ENCODE measurements at places on chromosomes 5 and 9. TPM values are rescaled to one million over a fixed set of nuclear protein-coding genes. Genes with fewer than 3 reads are reported as not detected.
A peak's percentile ranks its signal among the peaks of the same experiment; 100 is the strongest.

- H3K36me3 ChIP-seq = no peaks in the 10 kb centered on the region
- peak; percentile 89 for DNase-seq
- peak overlapping the region; percentile 45 for H3K4me3 ChIP-seq
- H3K27ac ChIP-seq = peak overlapping the region; percentile 80
Observed at GRCh38 chr9:14251154-14252071, 62.5 kb downstream of the NFIB start.

GRCh38 chr9:3398232-3398648 lies 127.6 kb downstream of the RFX3 start:
- H3K4me1 ChIP-seq = no peaks in the 10 kb centered on the region
- DNase-seq = no peak
- no peaks in the 10 kb centered on the region for H3K27me3 ChIP-seq
- H3K27ac ChIP-seq = no peak overlapping the region
- no peaks in the 10 kb centered on the region for H3K36me3 ChIP-seq

GRCh38 chr5:85077581-85077980 lies 692.9 kb upstream of the EDIL3 start:
- H3K27me3 ChIP-seq = no peaks in the 10 kb centered on the region
- H3K4me1 ChIP-seq = no peaks in the 10 kb centered on the region
- DNase-seq = no peak
- no peaks in the 10 kb centered on the region for H3K36me3 ChIP-seq

Gene ELL2
- total RNA-seq = 118 TPM

Gene EIF4E1B
- total RNA-seq = not detected

Gene THBS4
- 0.55 TPM for total RNA-seq

- H3K27ac ChIP-seq = no peak overlapping the region
- no peak overlapping the region for H3K4me3 ChIP-seq
- peaks cover 39% of the 10 kb centered on the region for H3K4me1 ChIP-seq
Observed at GRCh38 chr9:104861397-104861796, 66.6 kb downstream of the ABCA1 start.

- H3K36me3 ChIP-seq = no peaks in the 10 kb centered on the region
- no peak for DNase-seq
- no peak overlapping the region for H3K4me3 ChIP-seq
- peaks cover 8% of the 10 kb centered on the region for H3K4me1 ChIP-seq
- H3K27me3 ChIP-seq = no peaks in the 10 kb centered on the region
Observed at GRCh38 chr5:95841914-95842812, 19.6 kb upstream of the GLRX start.

Gene C5orf58
- total RNA-seq = not detected

Gene FAM169A
- total RNA-seq = 11.9 TPM

DNA sequence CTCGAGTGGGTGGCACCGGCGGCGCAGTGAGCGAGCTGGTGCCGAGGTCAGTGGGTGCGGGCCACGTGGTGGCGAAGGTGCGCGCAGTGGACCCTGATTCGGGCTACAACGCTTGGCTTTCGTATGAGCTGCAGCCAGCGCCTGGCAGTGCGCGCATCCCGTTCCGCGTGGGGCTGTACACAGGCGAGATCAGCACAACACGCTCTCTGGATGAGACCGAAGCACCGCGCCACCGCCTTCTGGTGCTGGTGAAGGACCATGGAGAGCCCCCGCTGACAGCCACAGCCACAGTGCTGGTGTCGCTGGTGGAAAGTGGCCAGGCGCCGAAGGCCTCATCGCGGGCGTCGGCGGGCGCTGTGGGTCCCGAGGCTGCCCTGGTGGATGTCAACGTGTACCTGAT lies 2.1 kb downstream of the PCDHA5 start:
- no peaks in the 10 kb centered on the region for H3K27me3 ChIP-seq
- no peaks in the 10 kb centered on the region for H3K4me1 ChIP-seq
- no peak overlapping the region for H3K27ac ChIP-seq
- DNase-seq = no peak

Gene RANBP3L
- 0.46 TPM for total RNA-seq

DNA sequence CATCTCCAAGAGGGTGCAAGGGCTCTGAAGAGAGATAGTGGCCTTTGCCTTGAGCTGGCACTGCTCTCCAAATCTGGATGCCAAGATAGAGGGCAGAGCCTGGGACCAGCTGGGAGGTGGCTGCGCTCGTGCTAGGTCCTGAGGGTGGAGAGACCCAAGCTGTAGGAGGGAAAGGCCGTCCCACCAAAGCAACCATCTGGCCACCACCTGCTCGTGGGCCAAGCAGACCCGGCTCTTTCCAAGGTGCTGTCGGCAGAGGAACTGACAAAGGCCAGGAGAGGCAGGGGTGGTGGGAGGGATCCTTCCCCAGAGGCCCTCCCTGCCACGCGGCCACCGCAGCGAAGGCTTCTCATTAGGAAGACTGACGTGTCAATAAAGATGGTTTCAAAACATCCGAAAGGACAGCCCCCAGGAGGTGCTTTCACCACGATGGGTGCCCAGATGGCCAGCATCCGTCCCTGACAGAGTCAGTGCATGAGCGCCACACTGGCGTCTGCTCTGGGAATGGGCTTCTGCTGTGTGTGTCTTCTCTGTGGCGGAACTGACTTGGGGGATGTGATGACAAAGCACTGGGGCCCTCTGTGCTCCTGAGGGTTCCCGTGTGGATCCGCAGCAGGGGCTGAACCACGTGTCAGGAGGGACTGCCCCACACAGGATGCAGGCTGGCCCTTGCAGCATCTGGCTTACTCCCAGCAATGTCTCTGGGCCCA lies 213.5 kb downstream of the FANCC start:
- no peak overlapping the region for H3K4me3 ChIP-seq
- H3K27ac ChIP-seq = no peak overlapping the region
- no peaks in the 10 kb centered on the region for H3K27me3 ChIP-seq
- H3K36me3 ChIP-seq = no peaks in the 10 kb centered on the region

DNA sequence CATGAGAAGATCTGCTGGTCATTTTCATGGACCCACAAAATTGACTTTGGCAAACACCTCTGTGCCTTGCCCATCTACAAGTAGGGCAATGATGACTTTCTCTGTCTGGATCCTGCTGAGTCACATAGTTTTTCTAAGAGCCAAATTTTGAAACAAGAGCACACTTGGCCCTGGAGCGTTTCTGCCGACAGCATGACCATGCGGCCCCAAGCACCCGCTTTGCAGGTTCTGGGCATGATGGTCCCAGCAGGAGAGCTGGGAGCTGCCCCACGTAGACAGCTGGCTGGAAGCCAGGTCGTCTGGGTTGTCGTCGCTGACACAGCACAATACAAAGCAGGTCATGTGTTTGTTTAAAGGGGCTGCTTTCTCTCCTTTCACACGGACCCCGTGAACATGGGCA lies 159.8 kb downstream of the SYK start:
- no peak overlapping the region for H3K27ac ChIP-seq
- H3K36me3 ChIP-seq = no peaks in the 10 kb centered on the region
- DNase-seq = peak; percentile 57
- no peak overlapping the region for H3K4me3 ChIP-seq
- no peaks in the 10 kb centered on the region for H3K27me3 ChIP-seq
- H3K4me1 ChIP-seq = peaks cover 25% of the 10 kb centered on the region

DNA sequence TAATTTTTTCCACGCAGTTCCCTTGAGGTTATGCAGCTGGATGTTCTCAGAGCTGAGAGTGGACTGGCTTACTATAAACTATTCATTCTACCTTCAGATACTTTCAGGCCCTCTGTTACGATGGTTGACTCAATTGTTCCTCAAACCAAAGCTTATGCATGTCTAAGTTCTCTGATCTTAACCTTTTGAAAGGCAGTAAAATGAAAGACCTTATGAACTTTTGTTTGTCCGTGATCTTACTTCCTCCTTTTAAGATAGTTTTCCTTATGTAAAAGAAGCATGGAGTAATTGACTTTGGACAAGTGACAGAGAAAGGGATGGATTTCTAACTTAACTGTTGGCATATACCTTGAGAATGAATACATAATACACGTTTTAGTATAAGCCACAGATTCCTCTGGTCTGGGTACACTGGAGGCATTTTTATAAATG lies 575.7 kb downstream of the PDE4D start:
- no peaks in the 10 kb centered on the region for H3K36me3 ChIP-seq
- H3K27me3 ChIP-seq = no peaks in the 10 kb centered on the region
- no peak for DNase-seq
- no peaks in the 10 kb centered on the region for H3K4me1 ChIP-seq
- H3K27ac ChIP-seq = no peak overlapping the region

DNA sequence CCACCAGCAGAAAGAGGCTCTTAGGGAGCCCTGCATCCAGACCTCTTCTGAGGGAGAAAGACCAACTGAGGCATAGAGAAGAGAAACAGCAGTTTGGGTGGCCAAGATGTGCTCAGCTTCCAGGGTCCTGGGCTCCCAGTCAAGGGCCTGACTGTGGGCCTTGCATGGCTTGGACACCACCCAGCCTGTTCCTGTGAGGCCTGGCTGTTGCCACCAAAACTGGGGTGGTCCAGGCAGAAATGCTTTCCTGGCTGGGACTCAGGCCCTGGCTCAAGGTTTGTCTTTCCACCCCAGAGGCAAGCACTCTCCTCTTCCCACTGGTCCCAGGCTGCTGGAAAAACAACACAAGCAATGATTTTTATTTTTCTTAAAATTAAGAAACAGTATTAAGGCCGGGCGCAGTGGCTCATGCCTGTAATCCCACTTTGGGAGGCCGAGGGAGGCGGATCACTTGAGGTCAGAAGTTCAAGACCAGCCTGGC lies 13.3 kb downstream of the MYOZ3 start:
- H3K27me3 ChIP-seq = no peaks in the 10 kb centered on the region
- no peaks in the 10 kb centered on the region for H3K36me3 ChIP-seq
- peaks cover 22% of the 10 kb centered on the region for H3K4me1 ChIP-seq
- H3K27ac ChIP-seq = no peak overlapping the region
- no peak overlapping the region for H3K4me3 ChIP-seq
- no peak for DNase-seq

GRCh38 chr5:25427240-25427639 lies 782.5 kb upstream of the CDH10 start:
- no peaks in the 10 kb centered on the region for H3K27me3 ChIP-seq
- no peaks in the 10 kb centered on the region for H3K4me1 ChIP-seq
- no peak overlapping the region for H3K27ac ChIP-seq
- no peak overlapping the region for H3K4me3 ChIP-seq
- H3K36me3 ChIP-seq = no peaks in the 10 kb centered on the region
- DNase-seq = no peak

Gene HMMR
- total RNA-seq = 4.0 TPM

DNA sequence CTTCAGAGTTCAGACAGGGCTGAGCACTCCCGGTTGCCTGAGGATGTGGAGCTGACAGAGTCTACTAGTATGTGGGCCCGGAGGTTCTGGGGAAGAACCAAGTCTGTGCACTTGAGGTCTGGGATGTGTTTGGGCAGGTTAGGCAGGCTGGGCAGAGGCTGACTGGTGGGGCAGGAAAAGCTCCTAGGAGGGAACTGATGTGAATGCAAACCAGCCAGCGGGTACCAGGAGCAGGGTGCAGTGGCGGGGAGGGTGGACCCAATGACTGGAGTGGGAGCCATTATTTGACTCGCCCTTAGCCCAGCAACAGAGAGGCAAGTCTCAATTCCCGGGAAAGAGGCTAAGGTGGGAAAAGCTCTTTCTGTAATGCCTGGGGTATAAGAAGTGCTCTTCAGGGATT lies 419.9 kb upstream of the DAP start:
- no peaks in the 10 kb centered on the region for H3K36me3 ChIP-seq
- H3K4me3 ChIP-seq = no peak overlapping the region
- no peaks in the 10 kb centered on the region for H3K4me1 ChIP-seq
- DNase-seq = no peak
- no peak overlapping the region for H3K27ac ChIP-seq

Gene PCDHB9
- total RNA-seq = 3.6 TPM

- peaks cover 4% of the 10 kb centered on the region for H3K4me1 ChIP-seq
- H3K27me3 ChIP-seq = no peaks in the 10 kb centered on the region
- no peak overlapping the region for H3K4me3 ChIP-seq
Observed at GRCh38 chr9:69207503-69207902, 33.4 kb downstream of the TJP2 start.

GRCh38 chr9:128362774-128363173 lies 8.4 kb upstream of the URM1 start:
- H3K4me3 ChIP-seq = no peak overlapping the region
- H3K36me3 ChIP-seq = no peaks in the 10 kb centered on the region
- no peaks in the 10 kb centered on the region for H3K27me3 ChIP-seq
